ENCODE measurements at places on chromosomes 5 and 9.

- DNase-seq, result no peak
These were observed 79.0 kb upstream of the TMEM252 start for GRCh38 chr9:68619636-68620035.

GRCh38 chr9:107261106-107261505, 22.0 kb upstream of the RAD23B start:
- no peak for DNase-seq

DNA sequence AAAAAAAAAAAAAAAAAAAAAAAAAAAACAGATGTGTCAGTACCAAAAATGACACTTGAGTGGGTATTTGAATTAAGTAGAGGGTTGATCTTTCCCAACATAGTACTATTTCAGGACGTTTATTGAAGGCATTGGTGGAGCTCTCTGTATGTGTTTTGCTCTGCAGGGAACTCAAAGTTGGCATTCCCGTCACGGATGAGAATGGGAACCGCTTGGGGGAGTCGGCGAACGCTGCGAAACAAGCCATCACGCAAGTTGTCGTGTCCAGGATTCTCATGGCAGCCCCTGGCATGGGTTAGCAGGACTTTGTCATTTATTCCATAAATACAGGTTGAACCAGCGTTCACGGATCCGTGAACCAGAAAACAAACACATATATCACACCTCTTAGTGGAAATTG, 34.9 kb downstream of the SFXN1 start:
- no peak for DNase-seq

DNA sequence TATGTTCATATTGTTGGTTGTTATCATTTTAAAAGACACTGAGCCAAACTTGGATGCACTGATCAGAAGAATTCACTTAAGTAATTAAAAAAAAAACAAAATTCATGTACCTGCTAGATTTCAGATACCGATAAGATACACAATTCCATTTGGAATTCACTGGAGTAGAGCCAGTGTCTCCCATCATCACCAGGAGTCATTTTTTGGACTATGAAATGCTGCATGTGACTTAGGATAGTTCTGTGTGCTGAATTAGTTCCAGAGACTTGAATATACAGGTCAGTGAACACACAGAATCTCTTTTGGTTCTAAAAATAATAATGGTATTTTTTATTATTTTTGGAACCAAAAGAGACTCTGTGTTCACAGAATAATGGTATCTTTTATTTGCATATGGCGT, 482.6 kb upstream of the PIK3R1 start:
- DNase-seq, result no peak

- DNase-seq, result no peak
These were observed 134.2 kb downstream of the FBXO4 start for GRCh38 chr5:42059291-42059690.

- no peak for DNase-seq
These were observed 36.1 kb upstream of the SLC2A8 start for GRCh38 chr9:127360829-127361228.

DNA sequence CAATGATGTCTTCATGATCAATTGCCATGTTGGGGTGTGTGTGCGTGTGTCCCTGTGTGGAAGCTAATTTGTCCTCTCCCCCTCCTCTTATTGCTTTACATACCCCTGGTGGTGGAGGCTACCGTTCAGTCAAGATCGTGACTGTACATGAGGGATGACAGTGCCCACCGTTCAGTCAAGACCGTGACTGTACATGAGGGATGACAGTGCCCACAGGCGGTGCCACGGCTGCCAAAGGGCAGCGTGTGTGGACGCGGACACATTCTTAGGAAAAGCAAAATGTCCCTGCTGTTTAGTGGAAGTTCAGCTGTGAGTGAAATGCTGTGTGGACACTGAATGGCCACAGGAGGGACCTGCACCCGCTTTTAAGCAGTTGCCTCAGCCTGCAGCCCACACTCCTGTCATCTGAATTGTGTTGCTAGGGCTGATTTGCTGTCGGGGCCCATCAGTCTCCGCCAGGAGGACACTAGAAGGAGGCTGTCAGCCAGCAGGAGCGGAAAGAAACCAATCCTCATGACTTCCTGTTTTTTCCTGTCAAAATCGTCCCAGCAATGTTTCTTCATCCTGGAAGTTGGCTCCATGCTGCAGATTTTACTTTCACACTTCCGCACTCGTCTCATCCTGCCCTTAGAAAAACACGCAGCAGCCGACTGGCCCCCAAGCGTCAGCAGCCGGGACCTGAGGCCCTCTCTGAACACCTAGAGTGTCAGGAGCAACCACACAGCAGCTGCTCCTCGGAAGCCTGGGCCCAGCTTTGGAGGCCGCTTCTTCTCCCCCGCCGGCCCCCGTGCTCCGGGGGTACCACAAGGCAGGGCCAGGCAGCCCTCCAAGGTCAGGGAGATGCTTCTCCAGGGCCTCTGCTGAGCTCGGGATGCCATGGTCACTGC, 9.1 kb downstream of the OR2V1 start:
- no peak for DNase-seq

DNA sequence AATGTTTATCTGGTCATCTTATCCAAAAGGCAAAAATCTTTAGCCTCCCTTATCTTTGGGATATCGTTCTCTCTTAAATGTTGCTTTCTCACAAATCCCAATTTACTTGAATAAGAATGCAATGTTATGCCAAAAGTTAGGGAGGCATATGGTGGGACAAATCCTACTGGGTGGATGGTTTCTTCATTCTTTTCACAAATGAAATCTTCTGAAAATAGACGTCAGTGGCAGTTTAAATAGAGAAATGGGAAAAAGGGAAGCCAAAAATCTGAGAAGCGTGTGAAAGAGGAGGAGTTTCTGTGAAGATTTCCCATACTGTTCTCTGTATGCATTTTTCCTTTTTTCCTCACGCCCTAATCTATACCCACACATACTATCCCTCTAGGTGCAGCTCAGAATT, 2.5 kb upstream of the PCDHAC1 start:
- no peak for DNase-seq

Data from right kidney (tissue), 9 donors.